Stimulated activated CD8-positive, alpha-beta memory T cell treated with anti-CD3 and anti-CD28 coated beads, Interleukin-4, amount 100 ng/mL, for 1 hour (primary cell): ENCODE measurements at places on chromosomes 7 and 10.

DNA sequence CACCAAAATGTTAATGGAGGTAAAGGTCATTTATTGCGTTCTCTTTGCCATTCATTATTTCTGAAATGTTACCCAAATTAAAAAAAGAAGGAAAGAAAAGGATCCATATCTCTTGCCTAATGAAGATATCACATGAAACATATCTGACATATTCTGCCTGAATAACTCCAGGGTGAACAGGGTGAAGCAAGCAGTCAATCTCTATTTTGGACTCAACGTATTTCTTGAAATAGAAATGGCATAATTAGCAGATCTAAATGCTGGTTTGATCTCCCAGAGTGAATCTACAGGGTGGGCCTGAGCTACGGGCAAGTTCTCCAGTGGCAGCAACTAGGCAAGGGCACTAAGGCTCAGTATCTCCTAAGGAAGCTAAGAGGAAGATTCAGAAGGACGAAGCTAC, 24.0 kb downstream of the MPP7 start:
- no peak for DNase-seq

DNA sequence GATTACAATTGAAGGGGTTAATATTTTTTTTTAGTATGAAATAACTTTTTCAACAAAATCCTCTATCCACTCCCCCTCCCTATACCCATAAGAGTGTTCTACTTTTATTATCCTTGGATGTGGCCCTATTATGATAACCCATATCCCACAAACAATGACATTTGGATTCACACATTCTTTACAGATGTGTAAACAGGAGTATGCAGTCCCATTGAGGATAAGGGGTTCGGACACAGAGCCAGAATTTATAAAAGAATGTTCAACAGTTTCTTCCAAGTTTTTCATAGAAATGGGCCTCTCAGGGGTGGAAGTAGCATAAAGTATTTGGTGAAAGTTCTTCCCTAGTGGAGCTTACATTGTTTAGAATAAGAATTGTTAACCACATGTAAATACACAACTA, 16.1 kb upstream of the PCLO start:
- DNase-seq: no peak

GRCh38 chr10:69908124-69908523, 106.4 kb downstream of the COL13A1 start:
- DNase-seq: no peak

GRCh38 chr7:149620961-149621360, 123.4 kb upstream of the ZNF746 start:
- no peak for DNase-seq

GRCh38 chr10:48605786-48606529, 1.1 kb upstream of the ARHGAP22 start:
- DNase-seq: no peak

DNA sequence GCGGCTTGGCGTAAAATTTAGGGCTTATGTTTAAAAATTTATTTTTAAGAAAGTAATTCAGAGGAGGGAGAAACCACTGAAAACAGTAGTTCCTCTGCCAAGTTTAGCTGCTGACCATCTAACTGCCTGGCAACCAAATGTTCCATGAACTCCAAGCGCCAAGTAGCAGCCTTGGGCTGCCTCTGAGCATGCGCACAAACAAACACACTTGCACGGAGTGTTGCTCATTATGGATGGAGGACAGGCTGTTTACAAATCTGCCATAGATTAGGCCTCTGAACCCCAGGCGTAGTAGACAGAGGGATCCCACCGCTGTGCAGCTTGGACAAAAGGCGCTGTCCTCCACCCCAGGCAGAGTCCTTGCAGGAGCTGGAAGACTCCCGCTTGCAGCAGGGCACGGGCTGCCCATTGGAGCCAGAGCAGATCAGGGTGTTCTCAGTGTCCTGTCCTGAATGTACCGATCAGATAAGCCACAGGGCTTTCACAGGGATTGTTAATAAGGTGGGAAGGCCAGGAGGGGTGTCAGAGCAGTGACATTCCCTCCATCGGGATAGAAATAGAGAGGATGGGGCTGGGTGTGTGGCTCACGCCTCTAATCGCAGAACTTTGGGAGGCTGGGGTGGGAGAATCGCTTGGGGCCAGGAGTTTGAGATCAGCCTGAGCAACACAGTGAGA, 47.7 kb upstream of the LYZL1 start:
- DNase-seq: no peak

- DNase-seq: no peak
Observed at GRCh38 chr7:85882335-85882734, 695.5 kb upstream of the SEMA3D start.

DNA sequence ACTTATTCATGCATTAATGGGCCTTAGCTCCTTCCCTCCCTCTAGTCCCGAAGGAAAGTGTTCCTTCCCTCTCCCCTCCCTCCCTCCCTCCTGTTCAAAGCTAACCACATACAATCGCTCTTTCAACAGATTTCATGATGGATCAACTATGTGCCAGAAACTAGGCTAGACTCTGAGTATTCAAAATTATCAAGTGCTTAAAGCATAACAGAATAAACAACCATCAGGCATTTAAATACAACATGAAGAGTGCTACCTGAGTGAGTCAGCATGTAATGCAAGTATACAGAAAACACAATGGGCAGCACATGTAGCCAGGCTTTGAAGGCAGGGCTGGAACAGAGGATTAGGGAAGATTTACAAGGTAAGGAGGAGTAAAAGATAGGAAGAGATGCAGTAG, 11.3 kb downstream of the CHCHD3 start:
- DNase-seq: no peak
